Activated T-cell treated with anti-CD3 and anti-CD28 coated beads, Interleukin-2, amount 50 U/mL, for 1 hour (primary cell): ENCODE measurements at places on chromosomes 12 and 14.

GRCh38 chr12:87802721-87803011 lies 226.5 kb downstream of the C12orf50 start:
- DNase-seq = no peak

GRCh38 chr14:92607251-92607650 lies 93.7 kb downstream of the RIN3 start:
- no peak for DNase-seq

GRCh38 chr14:105050551-105050897 lies 14.7 kb downstream of the GPR132 start:
- peak; percentile 28 for DNase-seq

- DNase-seq = no peak
Observed at GRCh38 chr12:4308334-4308950, 12.6 kb upstream of the TIGAR start.

- DNase-seq = no peak
Observed at GRCh38 chr12:46904406-46905238, 78.8 kb upstream of the SLC38A4 start.

GRCh38 chr12:41701943-41702601 lies 442.6 kb downstream of the GXYLT1 start:
- no peak for DNase-seq

- no peak for DNase-seq
Observed at GRCh38 chr14:24996930-24997725, 52.8 kb downstream of the STXBP6 start.

DNA sequence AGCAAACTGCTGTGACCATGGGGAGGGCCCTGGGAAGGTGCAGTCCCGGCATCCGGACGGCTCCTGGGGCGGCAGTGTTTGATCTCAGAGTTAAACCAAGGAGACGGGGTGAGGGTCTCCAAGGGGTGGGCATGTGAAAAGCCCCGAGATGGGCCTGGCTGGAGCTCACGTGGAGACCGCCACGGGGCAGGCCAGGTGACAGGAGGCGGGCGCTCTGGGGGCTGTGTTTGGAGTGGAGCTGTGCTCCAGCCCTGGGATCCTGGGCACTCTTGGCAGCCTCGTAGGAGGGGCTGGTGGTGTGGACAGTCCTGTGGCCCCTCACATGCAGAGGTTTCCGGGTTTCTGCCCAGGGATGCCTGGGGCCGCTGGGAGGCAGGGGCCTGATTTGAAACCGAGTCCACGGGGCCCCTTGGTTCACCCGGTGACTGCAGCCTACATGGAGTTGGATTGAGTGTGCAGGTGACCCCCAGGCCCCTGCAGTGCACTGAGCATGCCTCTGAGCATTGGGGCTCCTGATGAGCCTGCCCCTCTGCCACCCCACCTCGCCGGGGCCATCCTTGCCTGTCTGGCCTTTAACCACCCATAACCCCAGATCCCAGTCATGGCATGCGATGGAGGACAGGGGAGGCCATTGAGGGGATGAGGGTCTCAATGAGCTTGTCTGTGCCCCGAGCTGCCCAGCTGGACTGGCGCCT lies 8.4 kb downstream of the KIF26A start:
- no peak for DNase-seq

GRCh38 chr14:64605926-64606685 lies 56.3 kb downstream of the PPP1R36 start:
- no peak for DNase-seq

GRCh38 chr12:67982164-67982563 lies 7.1 kb upstream of the IFNG-AS1 start:
- DNase-seq = no peak
